Nephron progenitor cell (in vitro differentiated cells): ENCODE measurements at places on chromosomes 5 and 9.

GRCh38 chr5:120550358-120550757 lies 86.3 kb downstream of the PRR16 start:
- H3K4me3 ChIP-seq = no peak overlapping the region
- DNase-seq = no peak
- H3K4me1 ChIP-seq = no peaks in the 10 kb centered on the region
- no peaks in the 10 kb centered on the region for H3K36me3 ChIP-seq
- H3K27me3 ChIP-seq = no peaks in the 10 kb centered on the region

- peaks cover 3% of the 10 kb centered on the region for H3K27me3 ChIP-seq
- DNase-seq = no peak
- H3K4me1 ChIP-seq = no peaks in the 10 kb centered on the region
- H3K27ac ChIP-seq = no peak overlapping the region
- no peaks in the 10 kb centered on the region for H3K36me3 ChIP-seq
- no peak overlapping the region for H3K4me3 ChIP-seq
These were observed 124.5 kb downstream of the ASTN2 start for GRCh38 chr9:117290306-117290840.

DNA sequence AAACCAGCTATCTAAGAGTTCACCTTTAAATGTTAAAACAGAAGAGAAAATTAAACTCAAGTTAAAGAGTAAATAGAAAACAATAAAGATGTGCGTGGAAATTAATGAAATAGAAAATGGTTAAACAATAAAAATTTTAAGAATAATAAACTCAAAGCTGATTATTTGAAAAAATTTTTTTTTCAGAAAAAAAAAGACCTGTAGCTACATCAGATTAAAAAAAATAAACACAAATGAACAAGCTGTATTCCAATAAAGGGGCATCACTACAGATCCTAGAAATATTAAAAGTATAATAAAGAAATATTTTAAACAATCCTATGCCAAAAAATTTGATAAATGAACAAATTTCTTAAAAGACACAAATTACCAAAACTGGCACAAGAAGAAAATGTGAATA lies 64.1 kb downstream of the DRD1 start:
- H3K36me3 ChIP-seq = no peaks in the 10 kb centered on the region
- DNase-seq = no peak
- peaks cover 22% of the 10 kb centered on the region for H3K4me1 ChIP-seq
- no peak overlapping the region for H3K27ac ChIP-seq
- no peak overlapping the region for H3K4me3 ChIP-seq

DNA sequence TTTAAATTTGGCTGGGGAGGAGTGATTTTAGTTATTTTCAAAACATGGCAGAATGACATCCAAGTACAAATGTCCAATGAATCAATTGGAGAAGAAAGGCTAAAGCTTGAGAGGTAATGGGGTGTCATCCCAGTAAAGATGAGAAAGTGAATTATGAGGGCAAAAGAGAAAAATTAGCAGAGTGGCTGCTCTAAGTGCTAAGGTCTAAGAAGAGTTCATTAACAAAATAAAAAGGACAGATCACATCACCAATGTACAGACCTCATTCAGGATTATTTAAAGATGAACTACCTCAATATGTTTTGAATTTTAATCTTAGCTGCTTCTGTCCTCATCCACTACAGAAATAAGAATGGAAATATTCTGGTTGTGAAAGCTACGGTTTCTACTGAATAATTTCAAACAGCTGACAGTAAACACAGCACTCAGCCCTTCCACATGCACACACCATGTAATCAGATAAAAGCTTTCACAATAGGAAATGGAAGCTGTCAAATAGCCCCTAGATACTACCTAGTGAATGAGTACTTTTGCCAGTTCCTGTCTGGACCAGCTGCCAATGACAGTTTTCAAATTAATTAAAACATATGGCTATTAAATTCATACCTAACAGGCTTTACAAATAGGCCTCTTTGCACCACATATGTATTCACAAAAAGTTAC lies 171.5 kb downstream of the SSBP2 start:
- DNase-seq = no peak
- H3K4me3 ChIP-seq = no peak overlapping the region
- no peaks in the 10 kb centered on the region for H3K27me3 ChIP-seq
- no peak overlapping the region for H3K27ac ChIP-seq

- peak overlapping the region; percentile 39 for H3K27ac ChIP-seq
These were observed 74.3 kb upstream of the GGTA1 start for GRCh38 chr9:121573717-121574485.

DNA sequence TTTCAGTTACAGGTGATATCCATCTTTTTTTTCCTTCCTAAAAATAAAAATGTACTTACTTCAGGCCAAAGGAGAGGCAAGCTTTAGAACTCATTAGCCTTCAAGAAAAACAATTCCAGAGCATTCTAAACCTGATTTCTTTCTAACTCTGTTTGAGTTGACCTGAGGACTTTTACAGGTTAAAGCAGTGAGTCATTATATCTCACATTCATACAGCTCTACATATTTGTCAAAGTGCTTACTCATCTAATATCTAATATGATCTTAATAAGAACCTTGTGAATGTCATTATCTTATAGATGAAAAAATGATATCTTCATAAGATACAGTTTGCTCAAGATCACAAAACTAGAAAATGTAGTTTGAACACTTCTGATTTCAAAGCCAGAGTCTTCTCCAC lies 149.2 kb upstream of the CDKN2B start:
- no peak overlapping the region for H3K4me3 ChIP-seq
- no peak overlapping the region for H3K27ac ChIP-seq
- H3K36me3 ChIP-seq = no peaks in the 10 kb centered on the region
- no peak for DNase-seq

- peaks cover 12% of the 10 kb centered on the region for H3K27me3 ChIP-seq
- DNase-seq = no peak
- H3K27ac ChIP-seq = no peak overlapping the region
- peaks cover 6% of the 10 kb centered on the region for H3K4me1 ChIP-seq
- no peak overlapping the region for H3K4me3 ChIP-seq
These were observed 11.0 kb upstream of the NANS start for GRCh38 chr9:98045234-98046179.

GRCh38 chr9:14403081-14403480 lies 89.1 kb upstream of the NFIB start:
- no peaks in the 10 kb centered on the region for H3K4me1 ChIP-seq
- H3K4me3 ChIP-seq = no peak overlapping the region
- no peak for DNase-seq
- H3K27ac ChIP-seq = no peak overlapping the region

- no peak for DNase-seq
- peaks cover 15% of the 10 kb centered on the region for H3K27me3 ChIP-seq
- H3K27ac ChIP-seq = peak overlapping the region; percentile 18
- no peaks in the 10 kb centered on the region for H3K36me3 ChIP-seq
These were observed 211.8 kb downstream of the GOLPH3 start for GRCh38 chr5:31962351-31962751.

DNA sequence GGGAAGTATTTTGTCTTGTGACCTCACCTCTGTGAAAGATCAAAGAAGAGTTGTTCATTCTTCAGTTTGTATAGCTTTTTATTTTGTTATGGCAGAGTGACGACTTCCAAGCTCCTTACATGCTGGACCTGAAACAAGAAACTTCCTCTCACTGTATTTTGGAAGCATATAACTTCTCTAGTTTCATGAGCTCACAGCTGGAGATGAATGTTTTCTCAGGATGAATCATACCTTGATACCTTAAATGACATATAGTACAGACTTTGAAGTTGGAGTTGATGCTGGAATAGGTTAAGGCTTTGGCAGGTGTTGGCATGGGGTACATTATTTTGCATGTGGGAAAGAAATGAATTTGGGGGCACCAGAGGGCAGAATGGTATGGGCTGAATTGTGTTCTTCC lies 112.5 kb downstream of the SLC25A46 start:
- H3K27me3 ChIP-seq = no peaks in the 10 kb centered on the region
- H3K36me3 ChIP-seq = no peaks in the 10 kb centered on the region
- H3K4me3 ChIP-seq = no peak overlapping the region
- no peak overlapping the region for H3K27ac ChIP-seq

- peak overlapping the region; percentile 97 for H3K27ac ChIP-seq
- peak overlapping the region; percentile 24 for H3K4me3 ChIP-seq
- no peaks in the 10 kb centered on the region for H3K36me3 ChIP-seq
- H3K4me1 ChIP-seq = peaks cover 82% of the 10 kb centered on the region
- no peaks in the 10 kb centered on the region for H3K27me3 ChIP-seq
These were observed 172.1 kb downstream of the RGS3 start for GRCh38 chr9:113635586-113635985.

DNA sequence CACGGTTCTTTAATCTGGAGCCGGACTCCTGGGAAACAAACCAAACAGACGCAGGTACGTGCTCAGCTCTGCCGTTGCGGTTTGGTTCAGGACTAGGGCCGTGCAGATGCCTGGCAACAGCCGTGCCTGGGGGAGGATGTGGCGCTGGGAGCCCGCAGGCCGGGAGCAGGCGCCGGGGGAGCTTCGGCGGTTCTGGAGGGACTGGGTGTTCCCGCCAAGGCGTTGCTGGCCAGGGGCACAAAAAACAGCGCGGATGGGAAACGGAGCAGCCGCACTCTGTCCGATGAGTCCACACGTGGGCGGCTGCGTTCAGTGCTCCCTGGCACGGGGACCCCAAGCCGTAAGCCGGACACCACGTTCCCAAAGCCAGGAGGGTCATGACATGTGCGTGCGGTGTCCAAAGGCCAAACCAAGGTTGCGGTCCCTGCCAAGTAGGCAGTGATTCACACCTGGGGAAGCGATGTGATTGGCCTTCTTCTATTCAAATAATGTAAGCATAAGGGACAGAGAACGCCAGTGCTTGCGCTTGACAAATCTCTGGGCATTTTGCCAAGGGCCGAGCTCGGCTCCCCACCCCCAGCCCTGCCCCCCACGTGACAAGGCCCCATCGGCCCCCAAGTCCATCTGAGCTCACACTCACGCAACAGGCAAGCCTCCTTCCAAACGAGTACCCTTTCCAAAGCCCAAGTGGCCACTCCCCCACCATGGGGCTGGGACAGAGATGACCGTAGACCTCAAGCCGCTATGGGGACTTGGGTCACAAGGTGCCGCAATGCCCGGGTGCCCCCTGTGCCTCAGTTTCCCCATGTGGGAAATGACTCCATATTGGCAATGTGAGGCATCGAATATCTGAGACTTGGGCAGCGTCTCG lies 49.7 kb upstream of the NKD2 start:
- no peaks in the 10 kb centered on the region for H3K36me3 ChIP-seq
- no peak overlapping the region for H3K27ac ChIP-seq
- H3K4me1 ChIP-seq = peaks cover 43% of the 10 kb centered on the region

- H3K4me3 ChIP-seq = no peak overlapping the region
- H3K27ac ChIP-seq = no peak overlapping the region
- peaks cover 21% of the 10 kb centered on the region for H3K4me1 ChIP-seq
- peaks cover 11% of the 10 kb centered on the region for H3K36me3 ChIP-seq
- no peaks in the 10 kb centered on the region for H3K27me3 ChIP-seq
These were observed 395.0 kb downstream of the MLLT3 start for GRCh38 chr9:20227166-20227874.

GRCh38 chr5:79408028-79408427 lies 105.9 kb downstream of the HOMER1 start:
- H3K4me3 ChIP-seq = no peak overlapping the region
- H3K27ac ChIP-seq = no peak overlapping the region
- H3K27me3 ChIP-seq = peaks cover 3% of the 10 kb centered on the region
- peaks cover 88% of the 10 kb centered on the region for H3K36me3 ChIP-seq

- peaks cover 16% of the 10 kb centered on the region for H3K27me3 ChIP-seq
- no peak for DNase-seq
- no peak overlapping the region for H3K4me3 ChIP-seq
- no peak overlapping the region for H3K27ac ChIP-seq
These were observed 107.8 kb downstream of the ZNF354C start for GRCh38 chr5:179167871-179168451.

DNA sequence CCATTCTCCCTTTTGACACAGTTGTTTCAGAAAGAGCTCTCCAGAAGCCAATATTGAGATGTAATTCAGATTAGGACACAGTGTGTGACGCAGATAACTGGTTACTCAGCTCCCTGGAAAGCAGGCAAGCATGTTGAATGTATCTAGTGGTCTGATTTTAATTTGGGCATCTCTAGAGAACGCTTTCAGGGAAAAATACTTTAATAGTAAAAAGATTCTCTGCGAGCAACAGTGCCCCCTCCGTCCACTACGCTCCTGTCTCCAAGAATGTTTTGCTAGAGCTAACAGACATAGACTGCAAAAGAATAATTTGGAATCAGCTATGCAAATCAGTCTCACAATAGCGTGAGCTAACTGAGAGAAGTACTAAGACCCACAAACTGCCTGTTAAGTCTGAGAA lies 23.3 kb downstream of the CFAP90 start:
- no peaks in the 10 kb centered on the region for H3K27me3 ChIP-seq
- peaks cover 40% of the 10 kb centered on the region for H3K36me3 ChIP-seq
- no peak overlapping the region for H3K27ac ChIP-seq
- no peak for DNase-seq
- H3K4me3 ChIP-seq = no peak overlapping the region

- H3K4me1 ChIP-seq = peaks cover 23% of the 10 kb centered on the region
- no peak overlapping the region for H3K4me3 ChIP-seq
- H3K36me3 ChIP-seq = no peaks in the 10 kb centered on the region
- no peak for DNase-seq
These were observed 37.8 kb upstream of the RUFY1 start for GRCh38 chr5:179512452-179513000.

DNA sequence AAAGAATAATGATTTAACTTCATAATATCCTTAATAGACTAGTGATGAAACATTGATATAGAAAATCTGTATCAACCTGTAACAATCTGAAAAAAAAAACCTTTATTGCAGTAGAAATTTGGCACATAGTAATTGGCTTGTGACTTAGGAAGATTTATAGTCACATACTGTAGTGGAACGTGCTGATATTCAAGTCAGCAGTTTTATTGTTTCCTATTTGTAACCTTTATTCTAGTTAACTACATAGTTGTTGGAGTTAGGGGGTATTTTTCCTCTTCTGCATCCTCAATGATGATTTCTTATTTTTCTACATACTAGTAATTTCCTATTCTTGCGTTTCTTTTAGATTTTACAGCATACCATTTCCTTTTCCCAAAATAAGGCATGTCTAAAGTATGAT lies 14.5 kb upstream of the LRRC70 start:
- no peak for DNase-seq
- H3K4me1 ChIP-seq = no peaks in the 10 kb centered on the region
- H3K36me3 ChIP-seq = peaks cover 78% of the 10 kb centered on the region
- no peak overlapping the region for H3K27ac ChIP-seq
- no peak overlapping the region for H3K4me3 ChIP-seq

DNA sequence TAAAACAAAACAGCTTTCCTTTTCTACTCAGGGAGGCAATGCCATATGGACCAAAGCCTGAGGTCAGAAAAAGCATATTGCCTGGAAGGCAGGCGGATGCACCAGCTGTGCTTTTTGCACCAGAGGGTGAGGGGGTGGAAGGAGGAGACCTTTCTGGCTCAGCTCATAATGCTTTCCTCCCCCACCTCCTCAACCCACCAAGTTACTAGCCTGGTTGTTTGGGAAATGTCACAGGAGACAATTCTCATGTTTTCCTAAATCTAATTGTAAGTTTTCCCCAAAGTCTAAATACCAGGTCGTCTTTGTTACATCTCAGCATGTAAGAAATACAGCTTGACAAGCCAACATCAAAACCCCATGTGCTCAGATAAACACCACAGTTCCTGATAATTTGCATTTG lies 72.6 kb upstream of the DMRTA1 start:
- H3K36me3 ChIP-seq = peaks cover 9% of the 10 kb centered on the region
- no peak for DNase-seq
- peaks cover 5% of the 10 kb centered on the region for H3K27me3 ChIP-seq

GRCh38 chr5:125829349-125829748 lies 593.9 kb upstream of the GRAMD2B start:
- peaks cover 30% of the 10 kb centered on the region for H3K4me1 ChIP-seq
- H3K36me3 ChIP-seq = peaks cover 11% of the 10 kb centered on the region
- H3K27ac ChIP-seq = no peak overlapping the region
- peaks cover 3% of the 10 kb centered on the region for H3K27me3 ChIP-seq

- peak overlapping the region; percentile 29 for H3K27ac ChIP-seq
- H3K27me3 ChIP-seq = peaks cover 3% of the 10 kb centered on the region
These were observed 63.3 kb downstream of the LIX1 start for GRCh38 chr5:97078958-97079743.
